ENCODE measurements at places on chromosomes 1 and 21. TPM values are rescaled to one million over a fixed set of nuclear protein-coding genes. Genes with fewer than 3 reads are reported as not detected.

The LCE1B gene
- not detected for total RNA-seq

The TRABD2B gene
- 3.7 TPM for total RNA-seq

- DNase-seq, result no peak
Observed at GRCh38 chr1:206682111-206682510, 2.6 kb upstream of the MAPKAPK2 start.

GRCh38 chr1:67399199-67399993 is 30.8 kb downstream of the SERBP1 start:
- DNase-seq, result no peak

DNA sequence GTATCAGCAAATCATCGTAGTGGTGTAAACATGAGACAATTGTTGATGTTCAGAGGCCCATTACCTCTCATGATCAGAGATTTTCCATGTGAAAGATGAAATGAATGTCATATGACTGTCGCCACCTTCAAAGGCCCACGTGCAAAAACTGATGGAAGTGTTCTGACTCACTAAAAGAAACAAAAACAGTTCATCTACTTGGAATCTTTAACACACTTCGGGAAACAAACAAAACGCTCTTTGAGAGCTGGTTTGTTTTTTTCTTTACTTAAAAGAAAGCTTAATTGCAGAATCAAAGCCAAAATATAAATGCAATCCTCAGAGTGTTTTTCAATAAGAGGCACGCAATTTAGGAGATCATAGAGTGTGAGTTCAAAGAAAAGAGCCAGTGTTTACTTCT is 100.8 kb downstream of the PLPPR4 start:
- DNase-seq, result no peak

GRCh38 chr1:184492536-184492935 is 105.7 kb downstream of the C1orf21 start:
- DNase-seq, result no peak
